Heart right ventricle (tissue), 16 donors: ENCODE measurements at places on chromosomes 3 and 15. TPM values are rescaled to one million over a fixed set of nuclear protein-coding genes. Genes with fewer than 3 reads are reported as not detected.
A peak's percentile ranks its signal among the peaks of the same experiment; 100 is the strongest.

DNA sequence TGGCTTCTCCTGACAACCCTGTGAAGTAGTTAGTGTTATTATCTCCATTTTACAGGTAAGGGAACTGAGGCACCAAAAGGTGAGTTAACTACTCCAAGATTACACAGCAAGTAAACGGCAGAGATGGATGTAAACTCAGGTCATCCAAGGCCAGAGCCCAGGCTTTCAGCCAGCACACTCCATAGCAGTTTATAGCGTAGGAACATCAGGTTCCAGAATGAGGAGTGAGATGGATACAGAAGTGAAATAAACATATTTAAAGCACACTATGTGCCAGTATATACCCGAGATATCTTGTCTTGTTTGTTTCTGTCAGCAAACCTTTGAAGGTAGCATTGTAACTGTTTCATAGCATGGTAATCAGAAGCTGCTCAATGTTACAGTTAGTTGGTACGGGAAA is 279.0 kb downstream of the OXSM start:
- no peaks in the 10 kb centered on the region for H3K36me3 ChIP-seq
- H3K27ac ChIP-seq = peak overlapping the region; percentile 41
- H3K4me1 ChIP-seq = no peaks in the 10 kb centered on the region
- H3K4me3 ChIP-seq = no peak overlapping the region
- no peaks in the 10 kb centered on the region for H3K27me3 ChIP-seq

DNA sequence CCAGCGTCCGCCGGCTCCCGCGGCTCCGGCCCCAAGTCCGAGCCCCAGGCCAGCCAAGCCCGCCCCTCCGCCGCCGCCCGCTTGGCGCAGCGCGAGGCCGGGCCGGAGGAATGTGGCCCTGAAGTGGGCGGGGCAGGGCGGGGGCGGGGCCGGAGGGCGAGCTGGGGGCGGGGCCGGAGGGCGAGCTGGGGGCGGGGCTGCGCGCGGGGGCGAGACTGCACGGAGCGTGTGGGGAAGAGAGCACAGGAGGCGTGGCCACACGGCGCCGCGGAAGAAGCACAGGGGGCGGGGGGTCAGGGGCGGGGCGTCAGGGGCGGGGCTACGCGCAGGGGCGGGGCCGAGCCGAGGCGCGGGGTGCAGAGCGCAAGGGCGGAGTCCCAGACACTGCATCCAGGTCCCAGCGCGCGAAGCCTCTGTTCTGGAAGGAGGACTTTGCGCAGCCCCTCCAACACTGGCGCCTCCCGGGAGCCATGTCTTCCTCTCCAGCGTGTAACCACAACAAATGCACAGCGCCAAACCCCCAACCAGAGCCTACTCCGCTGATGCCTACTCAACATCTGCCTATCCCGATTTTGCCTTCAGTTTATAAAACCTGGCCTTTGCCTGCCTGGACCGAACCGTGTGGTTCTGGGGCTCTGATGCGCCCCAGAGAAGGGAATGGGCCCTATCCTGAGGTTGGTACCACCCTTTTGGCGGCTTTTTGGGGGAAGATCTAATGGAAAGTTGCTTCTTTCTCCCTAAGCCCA is 105.5 kb downstream of the IQSEC1 start:
- DNase-seq = peak; percentile 94
- peaks cover 55% of the 10 kb centered on the region for H3K4me1 ChIP-seq
- no peaks in the 10 kb centered on the region for H3K36me3 ChIP-seq
- H3K4me3 ChIP-seq = peak overlapping the region; percentile 90

RHCG gene
- 0.77 TPM for total RNA-seq

- DNase-seq = no peak
- H3K4me1 ChIP-seq = peaks cover 4% of the 10 kb centered on the region
- peaks cover 99% of the 10 kb centered on the region for H3K36me3 ChIP-seq
- H3K27ac ChIP-seq = no peak overlapping the region
- no peaks in the 10 kb centered on the region for H3K27me3 ChIP-seq
- no peak overlapping the region for H3K4me3 ChIP-seq
Measured at GRCh38 chr15:44598892-44599291, 61.9 kb downstream of the EIF3J start.

DNA sequence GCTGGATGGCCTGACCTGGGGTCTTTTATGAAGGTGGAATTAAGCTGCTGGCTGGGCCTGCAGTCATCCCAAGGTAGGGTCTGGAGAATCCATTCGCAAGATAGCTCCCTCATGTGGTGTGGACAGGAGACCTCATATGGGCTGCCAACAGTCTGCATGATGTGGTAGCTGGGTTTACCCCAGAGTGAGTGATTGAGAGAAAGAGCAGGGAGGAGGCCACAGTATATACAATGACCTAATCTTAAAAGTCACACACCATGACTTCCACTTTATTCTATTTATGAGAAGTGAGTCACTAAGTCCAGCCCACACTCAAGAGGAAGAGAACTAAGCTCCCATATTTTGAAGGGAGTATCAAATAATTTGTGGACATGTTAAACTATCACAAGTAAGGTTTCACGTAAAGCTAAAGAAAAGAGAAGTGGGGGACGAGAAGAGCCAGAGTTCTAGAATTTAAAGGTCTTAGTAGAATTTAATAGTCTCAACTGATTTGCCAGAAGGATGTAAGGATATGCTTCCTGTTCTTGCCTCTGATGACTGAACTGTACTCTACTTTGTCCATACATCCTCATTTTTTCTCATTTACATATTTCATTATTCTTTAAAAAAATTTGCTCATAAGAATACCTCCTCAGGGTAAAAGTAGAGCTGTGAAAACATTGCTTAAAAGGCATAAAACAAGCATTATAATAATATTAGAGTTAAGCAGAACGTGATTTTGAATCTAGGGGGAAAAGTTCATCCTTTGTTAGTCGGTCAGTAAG is 184.4 kb downstream of the PEX5L start:
- peaks cover 9% of the 10 kb centered on the region for H3K4me1 ChIP-seq
- H3K36me3 ChIP-seq = no peaks in the 10 kb centered on the region
- no peaks in the 10 kb centered on the region for H3K27me3 ChIP-seq
- H3K4me3 ChIP-seq = no peak overlapping the region

- no peak for DNase-seq
- no peaks in the 10 kb centered on the region for H3K36me3 ChIP-seq
- H3K4me1 ChIP-seq = peaks cover 76% of the 10 kb centered on the region
- no peak overlapping the region for H3K27ac ChIP-seq
- no peaks in the 10 kb centered on the region for H3K27me3 ChIP-seq
Measured at GRCh38 chr15:67124111-67124510, 58.7 kb downstream of the SMAD3 start.

DNA sequence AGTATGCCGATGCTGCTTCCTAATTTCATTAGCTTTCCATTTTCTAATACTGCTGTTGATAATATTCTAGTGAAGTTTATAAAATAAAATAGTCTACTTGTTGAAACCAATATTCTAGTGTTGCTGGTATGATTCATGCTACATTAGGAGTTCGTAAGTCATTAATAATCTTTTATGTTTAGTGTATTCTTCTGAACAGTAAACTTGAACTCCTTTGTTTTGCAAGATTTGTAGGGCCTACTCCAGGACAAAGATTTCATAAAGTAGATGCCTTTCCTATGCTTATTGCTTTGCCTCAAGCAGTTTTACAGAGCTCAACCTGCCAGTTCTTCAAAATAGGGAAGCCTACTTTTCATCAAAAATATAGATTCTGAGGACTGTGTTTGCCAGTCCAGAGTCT is 111.5 kb downstream of the RSRC1 start:
- no peak for DNase-seq
- H3K4me1 ChIP-seq = no peaks in the 10 kb centered on the region
- no peak overlapping the region for H3K27ac ChIP-seq
- H3K36me3 ChIP-seq = no peaks in the 10 kb centered on the region
- H3K4me3 ChIP-seq = no peak overlapping the region

- no peaks in the 10 kb centered on the region for H3K27me3 ChIP-seq
- no peaks in the 10 kb centered on the region for H3K36me3 ChIP-seq
- H3K4me3 ChIP-seq = no peak overlapping the region
- H3K27ac ChIP-seq = peak overlapping the region; percentile 68
- peaks cover 35% of the 10 kb centered on the region for H3K4me1 ChIP-seq
Measured at GRCh38 chr15:58526647-58527192, 94.9 kb downstream of the LIPC start.

- no peaks in the 10 kb centered on the region for H3K36me3 ChIP-seq
- peaks cover 45% of the 10 kb centered on the region for H3K4me1 ChIP-seq
- DNase-seq = no peak
- H3K4me3 ChIP-seq = no peak overlapping the region
- H3K27ac ChIP-seq = peak overlapping the region; percentile 73
Measured at GRCh38 chr3:124861041-124861440, 26.1 kb downstream of the ITGB5 start.

DNA sequence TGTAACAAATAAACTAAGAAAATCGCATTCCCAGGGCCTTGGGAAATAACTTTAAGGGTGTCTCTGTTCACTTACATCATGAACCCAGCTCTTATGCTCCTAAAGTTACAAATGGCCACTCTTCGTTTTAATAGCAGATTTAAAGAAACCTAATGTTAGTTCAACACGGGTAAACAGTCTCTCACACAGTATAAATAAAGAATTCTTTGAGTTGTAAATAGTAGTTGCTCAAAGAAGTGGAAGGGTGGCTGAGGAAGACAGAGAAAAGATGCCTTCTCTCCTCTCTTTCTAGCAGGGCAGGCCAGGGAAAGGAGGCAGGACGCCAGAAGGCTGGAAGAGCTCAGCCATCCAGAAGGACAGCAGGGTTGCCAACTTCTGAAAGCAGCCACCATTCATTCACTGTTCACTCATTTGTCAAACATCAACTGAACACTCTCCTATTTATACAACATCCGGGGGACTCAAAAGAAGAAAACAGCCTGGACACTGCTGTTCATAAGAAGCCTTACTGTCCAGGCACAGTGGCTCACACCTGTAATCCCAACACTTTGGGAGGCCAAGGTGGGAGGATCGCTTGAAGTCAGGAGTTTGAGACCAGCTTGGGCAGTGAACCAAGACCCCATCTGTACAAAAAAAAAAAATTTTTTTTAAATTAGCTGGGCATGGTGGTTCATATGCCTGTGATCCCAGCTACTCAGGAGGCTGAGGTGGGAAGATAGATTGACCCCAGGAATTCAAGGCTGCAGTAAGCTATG is 47.3 kb downstream of the WWTR1 start:
- no peak overlapping the region for H3K4me3 ChIP-seq
- no peak for DNase-seq
- H3K27me3 ChIP-seq = peaks cover 56% of the 10 kb centered on the region
- H3K36me3 ChIP-seq = no peaks in the 10 kb centered on the region
- peaks cover 34% of the 10 kb centered on the region for H3K4me1 ChIP-seq

DNA sequence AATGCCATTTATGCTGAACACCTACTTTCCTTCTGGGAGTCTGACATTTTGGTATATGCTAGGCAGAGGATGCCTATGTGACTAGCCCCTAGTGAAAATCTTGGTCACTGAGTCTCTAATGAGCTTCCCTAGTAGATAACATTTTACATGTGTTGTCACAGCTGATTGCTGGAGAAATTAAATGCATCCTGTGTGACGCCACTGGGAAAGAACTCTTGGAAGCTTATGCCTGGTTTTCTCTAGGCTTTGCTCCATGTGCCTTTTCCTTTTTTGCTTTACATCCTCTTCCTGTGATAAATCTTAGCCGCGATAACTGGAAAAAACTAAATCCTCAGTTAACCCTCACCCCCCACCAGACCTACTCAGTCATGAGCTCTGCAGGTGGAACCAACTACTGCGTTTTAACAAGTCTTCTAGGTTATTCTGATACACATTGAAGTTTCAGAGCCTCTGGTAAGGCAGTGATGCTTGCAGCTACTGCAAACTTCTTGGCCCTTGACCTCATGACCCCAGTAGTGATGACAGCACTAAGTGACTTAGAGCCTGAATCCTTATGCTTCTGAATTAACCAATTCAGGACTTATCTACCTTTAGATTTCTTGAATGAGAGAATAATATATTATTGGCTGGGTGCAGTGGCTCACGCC is 292.4 kb upstream of the SOX14 start:
- no peak for DNase-seq
- no peak overlapping the region for H3K4me3 ChIP-seq
- no peak overlapping the region for H3K27ac ChIP-seq
- no peaks in the 10 kb centered on the region for H3K27me3 ChIP-seq
- no peaks in the 10 kb centered on the region for H3K36me3 ChIP-seq

DNA sequence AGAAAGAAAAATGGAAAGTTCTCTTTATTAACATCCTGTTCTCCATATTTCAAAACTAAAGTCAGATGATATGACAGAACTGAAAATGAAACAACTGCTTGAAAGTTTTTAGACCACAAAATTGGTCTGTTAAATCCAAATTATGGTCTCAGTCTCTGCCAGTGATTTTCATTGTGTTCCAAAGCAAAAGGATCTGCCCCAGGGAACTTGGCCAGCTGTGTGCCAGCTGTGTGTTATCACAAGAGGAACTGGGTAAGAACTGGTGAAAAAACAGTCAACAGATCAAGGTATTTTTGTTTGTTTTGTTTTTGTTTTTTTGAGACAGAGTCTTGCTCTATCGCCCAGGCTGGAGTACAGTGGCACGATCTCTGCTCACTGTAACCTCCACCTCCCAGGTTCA is 323.3 kb downstream of the CTNNB1 start:
- H3K36me3 ChIP-seq = no peaks in the 10 kb centered on the region
- no peak for DNase-seq
- peaks cover 7% of the 10 kb centered on the region for H3K4me1 ChIP-seq
- H3K27me3 ChIP-seq = no peaks in the 10 kb centered on the region

- H3K4me1 ChIP-seq = no peaks in the 10 kb centered on the region
- no peak overlapping the region for H3K4me3 ChIP-seq
- DNase-seq = no peak
- no peak overlapping the region for H3K27ac ChIP-seq
- H3K36me3 ChIP-seq = no peaks in the 10 kb centered on the region
- no peaks in the 10 kb centered on the region for H3K27me3 ChIP-seq
Measured at GRCh38 chr3:156180077-156180476, 59.7 kb downstream of the KCNAB1 start.

DNA sequence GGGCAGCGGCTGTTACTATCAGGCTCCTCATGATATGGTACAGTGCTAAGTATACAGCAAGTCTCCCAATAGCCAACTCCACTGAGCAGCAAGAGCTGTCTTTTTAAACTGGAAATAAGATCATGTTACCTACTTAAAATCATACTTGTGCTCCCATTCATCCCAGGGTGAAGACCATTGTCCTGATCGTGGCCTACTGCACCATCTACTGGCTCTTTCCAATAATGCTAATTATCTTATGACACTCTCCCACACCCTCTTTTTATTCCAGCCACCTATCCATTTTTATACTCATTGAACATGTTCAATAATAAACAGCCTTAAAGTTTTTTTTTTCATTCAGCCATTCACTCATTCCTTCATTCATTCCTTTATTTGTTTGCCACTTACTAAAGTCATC is 117.7 kb downstream of the GBE1 start:
- no peaks in the 10 kb centered on the region for H3K27me3 ChIP-seq
- H3K4me3 ChIP-seq = no peak overlapping the region
- no peak for DNase-seq

- no peaks in the 10 kb centered on the region for H3K27me3 ChIP-seq
- DNase-seq = no peak
- no peak overlapping the region for H3K4me3 ChIP-seq
- H3K4me1 ChIP-seq = peaks cover 4% of the 10 kb centered on the region
- no peaks in the 10 kb centered on the region for H3K36me3 ChIP-seq
- no peak overlapping the region for H3K27ac ChIP-seq
Measured at GRCh38 chr3:25748189-25748588, 35.1 kb downstream of the NGLY1 start.

ADGRG7 gene
- total RNA-seq = not detected

- H3K27me3 ChIP-seq = no peaks in the 10 kb centered on the region
- H3K4me1 ChIP-seq = peaks cover 24% of the 10 kb centered on the region
- H3K27ac ChIP-seq = peak overlapping the region; percentile 54
- H3K36me3 ChIP-seq = no peaks in the 10 kb centered on the region
- DNase-seq = no peak
Measured at GRCh38 chr3:69785769-69786320, 46.6 kb downstream of the MITF start.
